Neural crest cell (in vitro differentiated cells): ENCODE measurements at places on chromosomes 4 and X. TPM values are rescaled to one million over a fixed set of nuclear protein-coding genes. Genes with fewer than 3 reads are reported as not detected.

DNA sequence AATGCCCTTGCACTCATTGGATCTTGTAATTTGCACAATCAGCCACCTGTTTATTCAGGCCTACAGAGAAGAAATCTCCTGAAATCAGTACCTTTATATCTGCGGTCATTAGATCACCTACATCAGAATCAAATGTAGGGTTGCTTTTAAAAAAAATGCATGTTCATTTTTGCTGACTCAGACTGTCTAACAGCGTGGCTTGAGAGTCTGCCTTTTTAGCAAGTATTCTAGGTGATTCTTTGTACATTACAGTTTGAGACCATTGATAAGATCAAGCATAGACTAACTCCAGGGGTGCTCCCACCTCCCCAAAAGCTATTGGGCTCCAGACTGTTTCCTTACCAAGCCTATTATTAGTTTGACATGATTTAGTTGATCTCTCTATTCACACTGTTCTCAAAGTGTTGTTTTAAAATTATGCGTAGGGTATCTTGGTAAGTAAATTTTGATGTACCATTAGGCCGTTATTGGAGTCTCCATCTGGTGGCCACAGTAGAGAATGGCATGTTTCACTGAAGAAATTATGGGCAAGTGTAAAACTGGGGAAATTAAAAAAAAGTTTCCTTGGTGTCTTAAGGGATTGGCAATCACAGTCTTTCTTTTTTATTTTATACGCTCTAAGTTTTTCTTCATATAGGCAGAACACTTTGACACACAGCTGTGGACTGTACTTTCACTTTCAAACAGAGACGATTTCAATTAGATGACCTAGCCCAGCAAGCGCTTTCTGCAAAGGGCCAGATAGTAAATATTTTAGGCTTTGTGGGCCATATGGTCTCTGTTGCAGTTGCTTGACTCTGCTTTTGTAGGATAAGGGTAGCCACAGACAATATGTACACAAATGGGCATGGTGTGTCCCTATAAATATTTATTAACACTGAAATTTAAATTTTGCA is 33.7 kb upstream of the MSL3 start:
- DNase-seq = no peak

- no peak for DNase-seq
Measured at GRCh38 chr4:40857956-40858355, 108.2 kb downstream of the NSUN7 start.

DNA sequence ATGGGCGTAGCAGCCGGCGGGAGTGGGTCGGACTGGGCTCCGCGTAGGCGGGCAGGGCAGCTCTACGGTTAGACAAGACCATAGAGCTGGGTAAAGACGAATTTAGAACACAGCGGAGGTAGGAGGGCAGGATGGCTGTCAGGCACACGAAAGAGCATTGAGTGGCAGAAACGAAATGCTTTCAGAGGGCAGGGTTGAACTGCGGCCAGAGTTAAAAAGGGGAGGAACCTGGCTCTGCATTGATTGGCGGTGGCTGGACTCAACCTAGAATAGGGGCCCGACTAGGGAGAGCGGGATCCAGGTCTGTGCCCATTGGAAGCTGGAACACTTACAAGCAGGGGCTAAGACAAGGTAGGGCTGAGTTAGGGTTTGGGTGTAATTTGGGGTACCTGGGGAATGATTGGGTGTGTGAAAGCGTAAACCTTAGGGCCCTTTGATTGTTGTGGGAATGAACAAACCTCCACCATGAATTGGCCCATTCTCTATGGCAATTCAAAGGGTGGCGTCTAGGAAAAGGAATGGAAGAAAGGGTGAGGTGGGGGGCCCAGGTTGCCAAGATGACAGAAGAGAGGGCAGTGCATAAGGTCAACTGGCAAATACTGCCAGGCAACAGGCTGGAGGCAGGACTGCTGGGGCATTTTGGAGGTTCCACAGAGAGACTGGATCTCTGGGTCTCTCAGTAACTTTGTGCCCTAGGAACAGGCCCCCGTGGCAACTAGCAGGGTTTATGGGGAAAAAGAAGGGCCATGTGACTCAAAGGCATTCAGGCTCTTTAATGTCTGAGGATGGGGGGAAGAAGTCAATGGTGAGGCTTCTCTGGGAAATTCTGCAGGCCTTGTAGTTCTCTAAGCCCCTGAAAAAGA is 911 bp upstream of the ELK1 start:
- DNase-seq = no peak

DNA sequence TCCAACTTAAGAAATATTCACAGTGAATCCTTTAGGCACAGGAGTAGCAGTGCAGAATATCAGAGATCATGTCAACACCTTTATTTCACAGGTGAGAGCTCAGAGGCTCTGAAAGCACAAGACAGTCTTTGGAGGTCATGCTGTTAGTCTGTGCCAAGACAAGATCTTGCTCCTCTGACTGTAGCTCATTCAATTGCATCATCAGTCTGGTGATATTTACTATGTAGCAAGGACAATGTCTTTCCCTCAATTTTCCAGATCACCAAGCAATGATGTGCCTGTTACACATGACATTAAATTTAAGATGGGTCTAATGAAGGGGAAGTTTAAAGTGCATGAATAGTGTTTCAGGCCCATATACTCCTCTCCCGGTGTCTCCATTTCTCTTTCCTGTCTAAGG is 277.5 kb downstream of the IL15 start:
- DNase-seq = no peak

DNA sequence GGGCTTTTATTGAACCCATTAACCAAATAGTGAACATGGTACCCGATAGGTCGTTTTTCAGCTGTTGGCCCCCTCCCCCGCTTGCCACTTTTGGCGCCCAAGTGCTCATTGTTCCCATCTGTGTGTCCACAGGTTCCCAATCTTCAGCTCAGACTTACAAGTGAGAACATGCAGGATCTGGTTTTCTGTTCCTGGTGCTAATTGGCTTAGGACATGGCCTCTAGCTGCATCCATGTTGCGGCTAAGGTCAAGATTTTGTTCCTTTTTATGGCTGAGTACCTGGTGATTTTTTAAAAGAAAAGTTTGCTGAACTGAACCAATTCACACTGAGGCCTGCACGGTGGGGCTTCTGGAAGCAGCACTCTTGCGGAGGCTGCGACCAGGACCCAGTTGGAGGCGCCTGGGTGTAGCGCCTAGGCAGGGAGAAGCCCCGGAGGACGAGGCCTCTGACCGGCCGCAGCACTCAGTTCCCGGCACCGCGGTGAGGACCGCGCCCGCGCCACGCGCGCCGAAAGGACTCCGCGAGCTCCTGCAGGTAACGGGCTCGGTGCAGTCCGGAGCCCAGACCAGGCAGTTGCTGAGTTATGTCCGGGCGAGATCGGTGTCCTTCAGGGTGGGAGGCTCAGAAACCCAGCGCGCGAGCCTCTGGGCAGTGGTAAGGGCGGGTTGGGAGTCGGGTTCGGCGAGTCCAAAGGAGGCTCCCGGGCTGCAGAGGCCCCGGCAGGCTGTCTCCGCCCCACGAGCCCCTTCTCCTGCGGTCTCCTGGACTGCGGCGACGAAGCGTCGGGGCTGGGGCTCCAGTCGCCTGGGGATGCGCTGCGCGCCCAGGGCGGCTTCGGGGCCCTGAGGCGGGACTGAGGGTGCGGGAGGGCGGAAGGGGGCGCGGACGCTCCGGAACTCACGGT is 15.8 kb upstream of the SLC25A4 start:
- no peak for DNase-seq

GRCh38 chrX:13770013-13770535 is 35.5 kb downstream of the OFD1 start:
- no peak for DNase-seq

DNA sequence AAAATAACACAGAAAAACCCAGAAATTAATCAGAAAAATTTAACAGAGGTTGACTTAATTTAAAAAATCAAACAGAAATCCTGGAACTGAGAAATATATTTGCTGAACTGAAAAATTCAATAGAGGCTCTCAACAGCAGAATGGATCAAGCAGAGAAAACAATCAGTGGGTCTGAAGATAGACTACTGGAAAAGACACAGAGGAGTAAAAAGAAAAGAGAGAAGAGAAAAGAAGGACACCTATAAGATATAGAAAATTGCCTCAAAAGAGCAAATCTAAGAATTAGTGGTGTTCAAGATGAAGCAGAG is 55.1 kb downstream of the HAUS3 start:
- no peak for DNase-seq

DNA sequence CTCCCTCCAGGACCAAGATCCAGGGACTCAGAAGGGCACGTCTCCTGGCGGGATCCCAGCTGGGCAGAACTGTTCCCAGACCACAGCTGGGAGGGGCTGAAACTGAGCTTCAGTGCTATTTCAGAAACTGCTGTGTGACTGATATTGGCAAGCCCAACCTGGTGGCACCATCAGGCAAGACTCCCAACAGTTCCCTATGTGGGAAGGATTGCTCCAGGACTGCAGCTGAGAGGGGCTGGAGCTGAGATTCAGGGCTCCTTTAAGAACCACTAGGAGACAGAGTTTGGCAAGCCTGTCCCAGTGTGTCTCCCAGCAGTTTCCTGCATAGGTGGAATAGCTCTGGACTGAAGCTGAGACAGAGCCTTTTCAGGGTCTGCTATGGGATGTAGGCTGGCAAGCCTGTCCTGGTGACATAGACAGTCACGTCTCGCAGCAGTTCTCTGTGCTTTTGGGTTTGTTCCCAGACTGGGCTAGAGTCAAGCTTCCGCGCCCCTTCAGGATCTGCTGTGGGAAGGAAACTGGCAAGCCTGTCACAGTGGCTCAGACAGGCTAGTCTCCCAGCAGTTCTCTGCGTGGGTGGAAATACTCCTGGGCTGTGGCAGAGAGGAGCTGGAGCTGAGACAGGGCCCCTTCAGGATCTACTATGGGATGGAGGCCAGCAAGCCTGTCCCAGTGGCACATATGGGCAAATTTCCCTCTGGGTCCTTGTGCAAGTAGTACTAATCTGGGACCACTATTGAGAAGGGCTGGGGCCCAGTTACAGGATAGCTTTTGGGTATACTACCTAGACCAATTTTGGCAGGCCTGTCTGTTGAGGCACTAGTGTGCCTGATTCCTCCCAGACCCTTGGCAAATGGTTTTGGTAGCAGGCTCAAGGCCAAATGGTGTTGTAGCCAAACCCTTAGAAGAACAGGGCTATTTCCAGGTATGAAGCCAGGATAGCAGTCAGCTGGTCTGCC is 20.2 kb upstream of the MED14 start:
- no peak for DNase-seq

DNA sequence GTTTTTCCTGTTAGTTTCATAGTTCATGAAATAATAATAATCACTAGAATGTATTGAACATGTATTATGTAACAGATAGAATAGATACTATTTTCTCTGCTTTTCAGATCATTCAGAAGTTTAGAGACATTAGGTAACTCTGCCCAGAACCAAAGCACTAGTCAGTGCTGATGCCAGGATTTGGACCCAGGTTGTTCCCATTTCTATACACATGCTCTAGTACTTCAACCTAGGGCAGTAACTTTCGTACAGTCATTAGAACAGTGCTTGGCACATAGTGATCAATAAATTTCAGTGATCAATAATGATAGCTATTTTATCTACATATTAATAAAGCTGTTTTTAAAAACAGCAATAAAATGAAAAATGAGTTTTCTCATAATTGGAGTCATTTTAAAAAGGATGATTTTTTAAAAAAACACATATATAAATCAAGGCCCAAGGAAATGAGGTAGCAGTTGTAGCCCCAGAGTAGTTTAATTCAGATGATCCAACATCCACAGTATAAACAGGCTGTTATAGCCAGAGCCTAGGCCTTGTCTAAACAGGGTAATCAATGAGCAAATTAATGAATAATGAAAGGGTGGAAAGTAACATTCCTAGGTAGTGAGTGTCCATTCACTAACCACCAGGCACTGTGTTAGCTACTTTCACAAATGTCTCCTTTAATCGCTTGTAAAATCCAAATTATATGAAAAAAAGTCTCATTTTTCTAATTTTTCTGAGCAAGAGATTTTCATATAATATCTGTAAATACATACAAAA is 25.6 kb downstream of the TXK start:
- DNase-seq = no peak

- DNase-seq = no peak
Measured at GRCh38 chrX:47817421-47817820, 19.3 kb upstream of the ZNF81 start.

Gene TLR10
- total RNA-seq = not detected in 2 replicates

Gene IQCM
- total RNA-seq = not detected in 2 replicates

DNA sequence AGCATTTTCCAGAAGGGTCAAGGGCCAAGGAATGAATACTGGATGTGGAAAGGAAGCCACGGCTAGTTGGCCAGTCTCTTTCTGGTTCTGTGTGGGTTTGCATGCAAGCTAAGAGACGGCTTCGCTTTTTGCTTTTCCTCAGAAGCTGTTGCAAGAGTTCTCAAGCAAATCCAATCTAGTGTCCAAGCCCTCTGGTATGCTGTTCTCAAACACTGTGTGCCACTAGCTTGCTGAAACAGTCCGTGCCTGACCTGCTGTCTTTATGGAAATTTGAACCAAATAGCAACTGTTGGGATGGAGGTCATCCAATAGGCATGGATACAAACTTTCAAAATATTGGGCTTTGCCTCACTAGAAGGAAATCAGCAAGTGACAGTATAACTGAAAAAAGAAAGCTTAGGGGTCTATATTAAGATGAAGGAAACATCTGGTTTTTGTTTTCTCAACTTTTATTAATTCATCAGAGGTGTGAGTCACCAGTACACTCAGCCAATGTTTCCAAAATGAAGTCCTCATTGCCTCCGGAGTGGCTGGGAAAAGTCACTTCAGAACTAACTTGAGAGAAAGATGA is 70.5 kb downstream of the SLC9A6 start:
- DNase-seq = no peak

Gene ANKRD50
- total RNA-seq = 26.9 and 29.3 TPM in 2 replicates

Gene RHOH
- total RNA-seq = 3.2 and 3.7 TPM in 2 replicates

GRCh38 chr4:163486321-163486720 is 8.2 kb upstream of the TMA16 start:
- no peak for DNase-seq

DNA sequence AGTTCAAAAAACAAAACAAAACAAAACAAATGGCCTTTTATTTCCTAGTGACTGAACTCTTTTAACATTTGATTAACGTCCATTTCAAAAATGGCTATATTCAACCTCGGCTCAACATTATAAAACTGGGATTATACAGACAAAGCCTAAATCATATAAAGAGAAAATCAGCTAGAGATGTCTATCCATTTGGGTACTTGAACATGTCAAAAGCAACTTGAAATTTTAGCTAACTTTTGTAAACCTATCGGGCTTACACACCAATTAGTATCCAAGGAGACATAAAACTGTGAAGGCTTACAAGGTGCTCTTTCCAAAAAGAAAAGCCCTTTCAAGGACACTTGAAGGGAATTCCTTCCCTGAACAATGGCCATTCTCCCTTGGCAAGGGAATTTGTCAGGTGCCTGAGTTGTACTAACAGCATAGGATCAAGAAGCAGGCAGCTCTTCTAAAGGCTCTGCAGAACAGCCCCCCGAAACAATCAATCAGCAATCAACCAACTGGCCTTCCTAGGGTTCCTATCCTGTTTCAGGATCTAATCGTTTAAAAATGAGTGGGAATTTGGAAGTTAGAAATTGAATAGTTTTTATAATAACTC is 633.7 kb upstream of the HTR2C start:
- DNase-seq = no peak

DNA sequence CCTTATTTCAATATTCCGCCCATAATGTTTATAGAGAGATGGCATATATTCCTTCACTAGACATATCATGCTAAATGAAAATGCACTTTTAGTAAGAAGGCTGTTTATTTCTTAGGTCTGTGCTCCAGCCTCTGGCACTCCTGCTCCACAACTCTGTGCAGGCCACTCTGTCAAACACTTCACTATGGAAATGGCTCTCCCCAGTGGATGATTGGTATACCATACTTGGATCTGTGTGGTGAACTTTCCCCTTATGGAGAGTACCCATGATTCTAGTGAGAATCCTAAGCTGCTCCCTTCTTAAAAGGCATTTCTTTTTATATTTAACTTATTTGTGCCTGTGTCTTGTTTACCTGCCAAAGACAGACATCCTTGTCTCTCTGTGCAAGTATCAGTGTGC is 480.1 kb upstream of the GALNT7 start:
- DNase-seq = no peak

- no peak for DNase-seq
Measured at GRCh38 chrX:17237146-17237545, 137.9 kb upstream of the NHS start.
